Stimulated activated CD4-positive, alpha-beta T cell treated with anti-CD3 and anti-CD28 coated beads, TNF-alpha, amount 100 ng/mL, for 4 hours (primary cell): ENCODE measurements at places on chromosomes 11 and 22.
A peak's percentile ranks its signal among the peaks of the same experiment; 100 is the strongest.

GRCh38 chr11:92837595-92837994, 131.9 kb upstream of the MTNR1B start:
- DNase-seq, result no peak

- DNase-seq, result no peak
These were observed 111.6 kb downstream of the USP35 start for GRCh38 chr11:78300108-78300839.

- no peak for DNase-seq
These were observed 25.9 kb upstream of the SCARF2 start for GRCh38 chr22:20463324-20464095.

- DNase-seq, result no peak
These were observed 10.8 kb upstream of the CYP2R1 start for GRCh38 chr11:14902650-14903350.

DNA sequence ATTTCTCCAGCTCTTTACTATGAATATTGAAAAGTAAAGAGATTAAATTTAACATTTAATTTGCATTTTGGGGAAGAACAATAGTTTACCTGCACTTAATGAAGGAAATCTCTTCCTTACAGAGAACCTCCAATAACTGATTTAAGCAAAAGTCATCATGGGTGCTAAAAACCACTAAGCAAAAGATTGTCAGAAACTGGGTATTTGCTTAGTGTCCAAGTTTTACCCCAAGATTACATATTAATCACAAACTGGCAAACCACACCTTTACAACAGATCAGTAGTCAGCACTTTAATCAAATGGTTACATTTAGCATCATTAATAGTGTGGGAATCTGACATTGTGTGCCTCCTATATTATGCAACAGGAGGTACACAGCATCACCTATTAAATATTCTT, 2.7 kb downstream of the ZBTB44 start:
- no peak for DNase-seq

DNA sequence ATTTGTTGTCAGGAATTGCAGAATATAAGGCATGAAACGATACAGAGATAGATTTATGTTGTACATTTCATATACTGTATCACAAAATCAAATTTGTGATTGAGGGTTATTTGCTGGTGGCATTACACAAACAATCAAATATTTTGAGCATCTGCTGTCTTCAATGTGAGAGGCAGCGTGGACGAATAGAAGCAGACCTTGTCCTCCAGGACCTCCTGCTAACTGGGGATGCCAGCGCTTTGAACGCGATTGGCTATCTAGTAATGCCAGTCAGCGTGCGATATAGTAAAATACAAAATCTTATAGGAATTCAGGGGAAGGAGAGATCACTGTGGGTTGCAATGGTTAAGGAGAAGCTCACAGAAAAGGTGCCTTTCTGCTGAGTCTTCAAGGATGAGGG, 631 bp upstream of the SNX19 start:
- DNase-seq, result no peak

DNA sequence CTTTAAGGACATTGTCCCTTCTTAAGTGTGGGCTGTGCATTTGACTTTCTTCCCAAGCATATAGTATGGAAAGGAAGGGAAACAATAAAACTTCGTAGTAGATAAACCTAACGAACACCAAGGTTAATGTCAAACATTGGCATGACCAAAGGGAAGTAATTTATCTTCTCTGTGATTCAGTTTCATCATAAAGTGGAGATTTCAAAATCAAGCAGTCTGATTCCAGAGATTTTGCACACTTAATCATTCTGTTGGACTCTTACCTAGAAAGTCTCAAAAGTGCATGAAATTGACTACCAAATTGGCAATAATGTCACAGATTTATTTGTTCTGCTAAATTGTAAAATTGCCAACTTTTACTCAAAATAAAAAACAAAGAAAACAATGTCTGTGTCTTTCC, 559.7 kb downstream of the JRKL start:
- no peak for DNase-seq

- DNase-seq, result peak; percentile 71
These were observed at the start of gene TMEM184B for GRCh38 chr22:38272373-38273134. Gene TMEM184B (minus strand): TSS chr22:38273010. CDS start chr22:38247961, 25,049 bp downstream.
